ENCODE measurements at places on chromosomes 7 and 10. TPM values are rescaled to one million over a fixed set of nuclear protein-coding genes. Genes with fewer than 3 reads are reported as not detected.

DNA sequence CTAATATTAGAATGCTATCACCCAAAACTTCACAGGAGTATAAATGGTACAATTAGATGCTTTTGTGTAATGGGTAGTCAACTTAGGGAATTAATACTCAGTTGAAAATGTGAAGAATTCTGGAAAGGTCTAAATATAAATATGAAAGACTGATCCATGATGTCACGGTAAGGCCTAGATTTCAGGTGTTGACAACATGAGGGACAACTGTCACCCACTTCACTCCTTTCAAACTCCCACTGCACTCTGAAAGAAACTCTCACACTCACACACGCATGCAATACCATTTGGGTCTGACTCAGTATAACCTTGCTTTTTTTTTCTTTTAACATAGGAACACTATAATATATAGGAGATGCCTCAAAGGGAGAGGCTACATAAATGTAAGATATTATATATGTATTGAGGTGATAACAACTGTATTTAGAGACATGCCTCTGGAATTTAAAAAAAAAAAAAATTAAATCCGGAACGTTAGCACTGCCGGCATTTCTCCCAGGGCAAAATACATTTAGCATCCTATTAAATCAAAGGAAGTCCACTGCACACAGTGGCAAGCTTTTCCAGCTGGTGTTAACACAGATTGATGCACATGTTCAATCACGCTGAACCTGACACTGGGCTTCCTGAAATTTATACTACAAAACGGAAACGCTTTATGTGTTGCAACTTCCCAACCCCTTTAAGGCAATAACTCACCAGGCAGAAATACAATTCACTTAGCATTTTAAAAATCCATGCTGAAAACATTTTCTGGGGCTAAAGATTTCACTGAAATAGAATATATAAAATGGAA lies 74.9 kb downstream of the RSU1 start:
- no peak for DNase-seq

- DNase-seq, result no peak
Measured at GRCh38 chr7:150420242-150420641, 30.2 kb upstream of the GIMAP8 start.

DNA sequence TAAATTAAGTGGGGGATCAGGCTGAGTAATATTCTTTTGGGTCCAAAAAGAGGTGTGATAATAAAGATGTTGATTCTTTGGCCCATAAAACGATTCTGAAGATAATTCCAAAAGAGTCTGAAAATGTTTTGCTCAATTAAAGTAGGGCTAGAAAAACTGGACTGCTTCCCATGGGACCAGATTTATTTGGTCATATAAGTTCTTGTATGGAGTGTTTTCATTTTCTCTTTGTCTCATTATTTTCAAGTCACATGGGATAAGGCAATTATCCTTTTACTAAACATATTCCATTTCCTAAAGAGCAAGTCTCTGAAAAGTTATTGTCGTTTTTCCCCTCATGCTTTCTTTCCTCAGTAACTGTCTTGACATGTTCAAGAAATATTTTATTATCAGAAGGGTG lies 41.5 kb downstream of the CDK6 start:
- no peak for DNase-seq

DNA sequence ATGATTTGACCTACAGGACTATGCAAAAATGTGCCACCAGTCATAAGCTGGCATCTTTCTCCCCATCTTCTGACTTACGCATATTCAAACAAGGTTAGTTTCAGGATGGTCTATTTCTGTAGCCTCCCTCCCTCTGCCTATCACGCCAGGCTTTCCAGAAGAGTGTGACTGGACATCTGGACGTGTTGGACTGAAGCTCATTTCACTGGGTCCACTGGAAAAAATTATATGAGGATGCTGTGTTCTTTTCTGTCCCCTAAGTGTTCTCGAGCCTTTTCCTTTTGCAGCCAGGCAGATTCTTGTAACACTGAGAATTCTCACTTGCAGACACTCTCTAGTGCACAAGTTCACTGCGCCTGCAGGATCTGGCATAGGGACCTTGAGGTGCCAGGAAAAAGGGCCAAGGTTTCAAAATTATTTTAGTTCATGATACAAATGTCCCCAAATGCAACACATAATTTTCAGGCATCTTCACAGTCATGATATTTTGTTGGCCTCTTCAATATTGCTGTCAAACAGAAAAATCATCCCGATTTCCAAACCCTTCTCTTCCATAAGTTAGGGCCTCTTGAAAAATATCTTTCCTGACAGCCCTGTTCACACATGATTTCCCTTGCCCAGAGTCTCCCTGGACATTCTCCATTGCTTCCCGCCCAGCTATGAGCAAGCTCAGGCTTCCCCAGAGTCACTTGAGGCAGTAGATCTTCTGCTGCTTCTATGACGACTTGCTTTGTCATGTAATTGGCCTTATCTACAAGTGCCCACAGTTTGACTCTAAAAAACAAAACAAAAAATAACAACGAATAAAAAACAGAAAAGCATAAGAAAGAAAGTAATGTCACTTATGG lies 170.4 kb downstream of the BMPER start:
- DNase-seq, result no peak

- no peak for DNase-seq
Measured at GRCh38 chr10:48509974-48510692, 94.7 kb downstream of the ARHGAP22 start.

DNA sequence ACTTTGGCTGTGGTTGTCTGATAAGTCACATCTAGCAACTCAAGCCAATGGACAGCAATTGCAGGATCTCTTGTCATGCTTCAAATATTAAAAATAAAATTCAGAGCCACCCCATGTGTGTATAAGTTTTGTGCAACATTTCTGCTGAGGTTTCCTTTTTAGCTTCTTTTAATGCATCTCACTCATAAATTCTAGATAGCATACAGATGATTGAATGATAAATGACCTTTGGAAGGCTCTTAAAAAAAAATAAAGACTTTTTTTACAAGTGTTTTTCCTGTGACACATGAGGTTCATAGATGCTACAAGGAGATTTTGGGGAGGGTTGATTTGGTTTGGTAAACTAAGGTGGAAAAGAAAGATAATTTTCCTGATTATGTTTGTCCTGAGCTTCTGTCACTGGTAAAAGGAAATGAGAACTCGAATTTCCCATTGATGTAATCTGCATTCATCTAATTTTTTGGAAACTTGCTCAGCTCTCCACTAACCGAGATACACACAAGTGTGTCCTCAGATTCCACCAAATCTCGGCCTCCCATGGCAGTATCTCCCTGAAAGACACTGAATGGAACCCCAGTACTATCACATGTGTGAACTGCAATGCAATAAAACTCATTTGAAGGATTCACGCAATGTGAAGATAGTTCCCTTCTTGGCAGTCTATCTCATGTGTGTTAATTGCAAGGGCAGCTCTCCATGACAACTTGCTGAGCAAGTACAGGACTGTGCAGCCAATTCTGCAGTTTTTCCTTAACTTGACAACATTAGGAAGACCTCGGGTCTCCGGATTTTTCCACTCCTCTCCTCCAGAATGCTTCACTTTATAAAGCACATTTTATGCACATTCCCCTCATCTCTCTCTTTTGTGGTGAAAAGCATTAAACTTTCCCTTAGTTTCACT lies 185.4 kb upstream of the PFKP start:
- no peak for DNase-seq

GRCh38 chr7:12649348-12649747 lies 38.1 kb upstream of the ARL4A start:
- DNase-seq, result no peak

GRCh38 chr10:108586424-108586823 lies 1336.9 kb downstream of the XPNPEP1 start:
- DNase-seq, result no peak

- no peak for DNase-seq
Measured at GRCh38 chr7:107972941-107973376, 30.0 kb downstream of the LAMB1 start.

DNA sequence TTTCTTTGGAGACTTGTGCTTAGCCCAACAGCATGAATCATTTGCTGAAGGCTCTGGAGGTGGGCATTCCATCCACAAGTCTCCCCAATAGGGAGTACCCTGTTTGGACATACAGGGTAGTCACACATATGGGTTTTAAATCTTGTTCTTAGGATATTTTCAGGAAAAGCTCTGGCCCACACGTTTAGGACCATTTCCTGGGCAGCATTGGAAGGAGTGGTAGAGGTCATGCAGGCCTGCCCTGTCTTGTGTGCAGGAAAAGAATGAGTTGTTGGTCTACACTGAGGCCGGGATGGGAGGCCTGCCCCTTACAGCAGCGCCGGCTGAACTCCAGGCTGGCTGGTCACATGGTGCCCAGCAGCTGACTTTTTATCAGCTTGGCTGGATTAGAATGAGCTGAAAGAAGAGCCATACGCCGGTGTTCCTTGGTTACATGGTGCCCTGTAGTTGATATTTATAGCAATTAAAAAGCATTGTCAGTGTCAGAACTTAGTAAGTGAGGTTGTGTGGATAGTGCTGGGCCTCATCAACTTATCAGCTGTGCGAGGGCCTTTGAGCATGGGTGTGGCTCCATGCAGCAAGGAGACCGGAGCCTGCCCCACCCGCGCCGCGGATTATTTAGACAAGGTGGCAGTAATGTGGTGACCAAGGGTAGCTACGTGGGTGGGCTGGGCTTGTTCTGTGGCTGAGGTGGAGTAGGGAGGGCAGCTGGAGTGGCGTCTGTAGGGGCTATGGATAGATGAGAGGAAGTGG lies 28.6 kb downstream of the OGDH start:
- DNase-seq, result peak; percentile 69

GRCh38 chr7:51158742-51159445 lies 157.7 kb downstream of the COBL start:
- no peak for DNase-seq

DNA sequence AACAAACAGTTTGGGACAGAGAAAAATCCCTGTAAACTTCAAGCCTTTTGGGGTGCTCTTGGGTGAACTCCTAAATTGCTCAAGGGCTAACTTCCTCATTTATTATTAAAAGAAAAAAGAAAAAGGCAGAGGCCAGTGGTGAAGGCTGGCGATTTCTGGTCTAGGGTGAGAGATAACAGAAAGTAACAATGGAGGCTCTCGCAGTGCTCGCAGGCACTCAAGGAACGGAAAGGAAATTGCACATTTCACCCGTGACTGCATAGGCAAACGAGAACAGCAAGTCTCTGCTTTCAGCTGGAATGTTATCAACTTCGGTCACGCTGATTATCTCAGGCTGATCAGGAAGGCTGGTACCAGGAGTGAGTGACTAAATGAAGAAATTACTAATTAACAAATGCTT lies 70.7 kb downstream of the PRKAG2 start:
- DNase-seq, result no peak

DNA sequence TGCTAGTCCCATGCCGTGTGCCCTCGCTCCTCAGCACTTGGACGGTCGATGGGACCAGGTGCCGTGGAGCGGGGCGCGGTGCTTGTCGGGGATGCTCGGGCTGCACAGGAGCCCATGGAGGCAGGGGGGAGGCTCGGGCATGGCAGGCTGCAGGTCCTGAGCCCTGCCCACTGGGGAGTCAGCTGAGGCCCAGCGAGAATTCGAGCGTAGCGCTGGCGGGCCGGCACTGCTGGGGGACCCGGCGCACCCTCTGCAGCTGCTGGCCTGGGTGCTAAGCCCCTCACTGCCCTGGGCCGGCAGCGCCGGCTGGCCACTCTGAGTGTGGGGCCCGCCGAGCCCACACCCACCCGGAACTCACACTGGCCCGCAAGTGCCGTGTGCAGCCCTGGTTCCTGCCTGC lies 44.7 kb downstream of the ST7 start:
- DNase-seq, result no peak

DNA sequence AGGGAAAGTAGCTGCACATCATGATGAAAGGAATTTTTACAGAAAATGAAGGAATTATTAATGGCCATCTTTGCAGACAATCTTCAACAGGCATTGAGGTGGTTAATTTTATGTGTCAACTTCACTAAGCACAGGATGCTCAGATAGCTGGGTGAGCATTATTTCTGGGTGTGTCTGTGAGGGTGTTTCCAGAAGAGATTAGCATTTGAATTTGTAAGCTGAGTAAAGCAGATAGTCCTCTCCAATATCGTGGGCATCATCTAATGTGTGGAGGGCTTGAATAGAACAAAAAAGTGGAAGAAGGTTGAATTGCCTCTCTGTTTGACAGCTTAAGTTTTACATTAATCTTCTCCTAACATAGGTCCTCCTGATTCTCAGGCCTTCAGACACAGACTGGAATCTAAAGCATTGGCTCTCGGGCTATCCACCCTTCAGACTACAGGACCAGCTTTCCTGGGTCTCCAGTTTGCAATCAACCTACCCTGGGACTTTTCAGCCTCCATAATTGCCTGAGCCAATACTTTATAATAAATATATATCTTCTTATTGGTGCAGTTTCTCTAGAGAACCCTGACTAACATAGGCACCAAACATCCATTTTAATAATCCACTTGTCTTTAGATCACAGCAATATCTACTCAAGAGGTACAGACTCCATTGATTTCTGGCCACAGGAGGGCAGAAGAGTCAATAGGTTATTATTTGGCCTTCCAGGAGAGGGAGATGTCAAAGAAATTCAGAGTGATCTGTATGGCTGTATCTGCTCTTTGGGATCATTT lies 10.5 kb upstream of the CRPPA start:
- DNase-seq, result no peak

- DNase-seq, result no peak
Measured at GRCh38 chr10:24209946-24210491, 1.1 kb downstream of the KIAA1217 start.

- DNase-seq, result no peak
Measured at GRCh38 chr10:84340187-84340586, 11.8 kb downstream of the CCSER2 start.

- DNase-seq, result no peak
Measured at GRCh38 chr7:77197141-77197540, 2.5 kb downstream of the FGL2 start.

GRCh38 chr10:62426086-62426485 lies 51.9 kb downstream of the ZNF365 start:
- no peak for DNase-seq

GRCh38 chr10:102758240-102758932 lies 14.6 kb downstream of the WBP1L start:
- DNase-seq, result no peak

DNA sequence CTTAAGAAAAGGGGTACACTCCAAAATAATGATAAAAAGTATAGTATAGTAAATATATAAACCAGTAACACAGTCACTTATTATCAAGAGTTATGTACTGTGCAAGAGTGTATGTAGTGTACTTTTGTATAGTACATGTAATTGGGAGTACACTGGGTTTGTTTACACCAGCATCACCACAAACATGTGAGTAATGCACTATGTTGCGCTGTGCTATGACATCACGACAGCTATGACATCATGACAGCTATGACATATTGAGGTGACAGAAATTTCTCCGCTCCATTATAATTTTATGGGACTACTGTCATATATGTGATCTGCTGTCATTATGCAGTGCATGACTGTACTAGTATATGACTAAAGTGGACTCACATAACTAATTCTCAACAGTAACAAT lies 84.6 kb downstream of the KMT2C start:
- DNase-seq, result no peak

DNA sequence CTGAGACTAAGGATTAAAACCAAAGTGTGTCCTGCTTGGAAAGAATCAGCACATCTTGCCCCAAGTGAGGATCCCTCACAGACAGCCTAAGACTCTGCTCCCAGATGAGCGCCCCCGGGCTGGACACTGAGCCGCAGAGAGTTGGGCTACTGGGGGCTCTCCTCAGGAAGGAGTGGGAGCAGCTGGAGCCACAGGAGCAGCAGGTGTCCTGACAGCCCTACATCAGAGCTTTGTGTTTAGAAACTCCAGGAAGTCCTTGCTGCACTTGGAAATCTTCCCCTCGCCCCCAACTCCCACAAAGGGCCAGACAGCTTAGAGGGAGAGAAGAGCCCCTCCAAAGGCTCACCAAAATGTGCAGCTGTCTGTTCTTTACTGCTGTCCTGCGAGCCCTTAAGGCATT lies 172.2 kb downstream of the HERPUD2 start:
- no peak for DNase-seq

Gene CTAGE4
- 1.3 TPM for total RNA-seq

Gene ACTR3C
- total RNA-seq, result 3.7 TPM

Gene HMX2
- not detected for total RNA-seq

Gene TMEM26
- 0.24 TPM for total RNA-seq

Gene SPDYE11
- not detected for total RNA-seq

Data from left cardiac atrium (tissue), 4 donors.